ENCODE measurements at places on chromosomes 5 and 9.

- DNase-seq, result no peak
These were observed 2.2 kb downstream of the RBM27 start for GRCh38 chr5:146205499-146206202.

DNA sequence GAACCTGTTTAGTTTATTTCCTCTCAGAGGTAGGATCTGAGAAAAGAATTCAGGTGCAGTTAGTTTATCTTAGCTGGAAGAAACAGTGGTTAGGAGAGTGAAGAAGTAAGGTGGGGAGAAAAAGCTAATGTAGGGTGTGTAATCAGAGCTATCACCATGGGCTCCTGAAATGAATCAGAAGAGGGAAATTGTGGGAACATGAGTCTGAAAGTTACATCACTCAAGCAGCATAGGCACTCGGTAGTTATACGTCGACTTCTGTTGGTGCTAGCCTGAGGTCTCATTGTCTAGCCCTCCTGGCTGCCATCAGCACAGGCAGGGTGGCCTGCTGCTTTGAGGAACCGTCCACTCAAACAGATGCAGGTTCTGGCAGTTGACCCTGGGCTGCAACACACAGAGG is 56.7 kb upstream of the NPR3 start:
- no peak for DNase-seq

DNA sequence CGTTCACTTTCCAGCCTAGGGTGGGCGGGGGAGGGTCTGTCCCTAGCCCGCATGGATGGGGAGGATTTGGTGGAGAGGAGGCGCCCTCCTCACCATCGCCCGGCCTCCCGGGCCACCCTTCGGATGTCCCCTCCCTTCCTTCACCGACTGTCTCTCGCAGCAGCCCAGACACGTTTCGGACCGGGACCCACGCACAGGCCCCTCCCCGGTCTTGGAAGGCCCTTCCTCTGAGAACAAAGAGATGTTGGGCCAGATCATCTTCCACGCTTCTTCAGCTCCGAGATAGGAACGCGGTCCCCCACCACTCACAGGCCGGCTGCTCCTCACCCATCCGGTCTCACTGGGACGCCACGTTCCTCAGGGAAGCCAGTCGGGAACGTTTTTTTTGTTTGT is 640 bp upstream of the DPM2 start:
- DNase-seq, result no peak

DNA sequence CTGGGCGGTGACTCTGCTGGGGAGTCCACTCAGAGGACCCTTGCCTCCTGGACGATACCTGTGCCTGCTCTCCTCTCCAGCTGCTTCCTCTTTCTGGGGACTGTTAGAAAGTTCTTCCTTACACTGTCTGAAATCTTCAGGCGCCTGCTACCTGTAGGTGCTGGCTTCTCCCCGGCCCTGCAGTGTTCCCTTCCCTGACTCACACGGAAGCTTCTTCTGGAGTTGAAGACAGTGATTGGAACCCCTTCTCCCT is 562 bp downstream of the GSN start:
- DNase-seq, result no peak

- DNase-seq, result no peak
These were observed at the start of gene FLT4 for GRCh38 chr5:180649297-180650039. FLT4 (minus strand) TSS chr5:180649600; CDS start chr5:180649545, 55 bp downstream.

GRCh38 chr5:80516826-80517225 is 28.9 kb downstream of the FAM151B start:
- no peak for DNase-seq

GRCh38 chr5:148623741-148624140 is 30.6 kb downstream of the HTR4 start:
- no peak for DNase-seq

GRCh38 chr9:121296213-121297127 is 28.5 kb downstream of the GSN start:
- no peak for DNase-seq

- no peak for DNase-seq
These were observed 2025.5 kb upstream of the NUDT12 start for GRCh38 chr5:105587963-105588662.

DNA sequence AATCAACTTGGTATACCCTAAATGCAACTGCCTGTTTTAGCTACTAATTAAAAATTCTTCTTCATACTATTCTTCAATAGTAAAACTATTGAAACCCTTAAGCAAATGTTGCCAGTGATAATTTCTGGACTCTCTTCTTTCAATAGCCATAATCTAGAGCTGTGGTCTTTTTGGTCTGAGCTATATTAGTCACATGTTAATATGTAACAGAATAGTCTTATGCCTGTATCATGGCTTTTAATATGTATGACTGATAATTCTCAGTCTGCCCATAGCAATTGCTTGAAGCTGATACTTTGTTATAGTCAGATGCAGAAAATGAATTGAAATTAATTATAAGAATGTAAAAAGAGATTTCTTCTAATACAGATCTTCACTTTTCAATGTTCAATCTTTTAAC is 1871.9 kb upstream of the CDH6 start:
- no peak for DNase-seq
